Stimulated activated CD8-positive, alpha-beta memory T cell treated with anti-CD3 and anti-CD28 coated beads, Interleukin-2, amount 100 ng/mL, for 1 hour (primary cell): ENCODE measurements at places on chromosomes 2 and 18.

DNA sequence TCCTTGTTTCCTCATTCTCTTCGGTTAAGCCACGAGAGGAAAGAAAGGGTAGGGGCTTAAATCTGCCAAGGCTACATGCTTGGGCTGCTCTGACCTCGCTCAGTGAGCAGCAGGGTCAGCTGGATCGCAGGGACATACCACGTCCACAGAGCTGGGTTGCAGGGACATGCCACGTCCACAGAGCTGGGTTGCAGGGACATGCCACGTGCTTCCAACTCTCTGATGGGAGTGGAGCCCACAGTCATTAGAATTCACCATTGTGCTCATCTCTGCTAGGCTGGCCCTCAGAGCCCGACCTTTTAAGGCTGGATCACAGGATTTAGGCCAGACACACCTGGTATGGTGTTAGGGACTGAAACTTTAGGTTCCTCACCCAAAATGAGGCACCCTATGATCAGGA, 107.4 kb upstream of the SEC11C start:
- DNase-seq = no peak

- DNase-seq = no peak
Observed at GRCh38 chr2:176733698-176734430, 464.6 kb downstream of the MTX2 start.

DNA sequence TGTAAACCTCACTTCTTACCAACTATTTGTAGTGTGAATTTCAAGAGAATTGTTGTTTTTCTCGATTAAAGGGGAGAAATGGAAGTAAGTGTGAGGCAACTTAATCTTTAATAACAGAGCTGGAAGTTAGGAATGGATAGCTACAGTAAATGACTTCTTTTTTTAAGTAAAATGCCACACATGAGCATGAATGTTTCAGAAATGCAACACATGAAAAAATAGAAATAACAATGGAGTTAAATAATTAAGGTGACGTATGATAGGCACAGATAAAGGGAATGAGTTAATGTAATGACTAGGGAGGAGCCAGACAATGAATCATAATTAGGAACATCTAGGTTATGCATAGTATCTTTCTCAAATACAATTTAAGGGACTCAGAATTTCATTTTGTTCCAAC, 3.4 kb downstream of the REL start:
- no peak for DNase-seq

DNA sequence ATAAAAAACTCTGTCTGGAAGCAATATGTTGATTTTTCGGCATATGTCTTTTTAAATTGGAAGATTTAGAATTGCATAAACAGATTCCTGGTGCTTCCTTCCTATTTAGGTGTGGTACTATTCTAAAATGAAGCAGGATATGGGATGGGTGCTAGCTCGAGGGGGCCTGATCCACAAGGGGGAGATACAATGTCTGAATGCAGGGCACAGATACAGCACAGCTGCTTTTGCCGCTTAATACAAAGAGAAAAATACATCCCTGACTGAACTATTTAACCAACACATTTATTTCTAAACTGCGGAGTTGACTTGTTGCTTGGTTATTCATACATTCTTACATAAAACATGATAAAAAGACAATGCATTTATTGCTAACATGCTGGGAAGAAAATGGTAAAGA, 169.1 kb downstream of the TMEFF2 start:
- no peak for DNase-seq

DNA sequence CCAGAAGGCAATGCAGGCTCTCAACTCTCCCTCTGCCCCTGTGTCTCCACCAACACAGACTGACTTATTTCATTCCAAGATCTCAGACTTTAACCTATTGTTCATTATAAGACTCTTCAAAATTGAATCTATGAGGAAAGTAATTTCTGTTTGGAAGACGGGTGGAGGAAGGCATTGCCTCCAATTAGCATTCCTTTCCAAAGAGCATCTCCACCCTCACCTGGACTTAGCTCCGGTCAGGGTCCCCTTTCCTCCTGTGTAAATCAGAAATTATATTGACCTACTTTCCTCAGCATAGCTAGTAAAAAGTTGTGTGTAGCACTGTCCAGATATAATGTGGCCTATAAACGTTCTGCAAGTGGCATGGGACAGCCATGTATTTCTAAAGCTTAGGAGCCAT, 230.4 kb upstream of the ACVR2A start:
- no peak for DNase-seq

GRCh38 chr18:64032312-64032711, 62.4 kb downstream of the SERPINB8 start:
- DNase-seq = no peak

DNA sequence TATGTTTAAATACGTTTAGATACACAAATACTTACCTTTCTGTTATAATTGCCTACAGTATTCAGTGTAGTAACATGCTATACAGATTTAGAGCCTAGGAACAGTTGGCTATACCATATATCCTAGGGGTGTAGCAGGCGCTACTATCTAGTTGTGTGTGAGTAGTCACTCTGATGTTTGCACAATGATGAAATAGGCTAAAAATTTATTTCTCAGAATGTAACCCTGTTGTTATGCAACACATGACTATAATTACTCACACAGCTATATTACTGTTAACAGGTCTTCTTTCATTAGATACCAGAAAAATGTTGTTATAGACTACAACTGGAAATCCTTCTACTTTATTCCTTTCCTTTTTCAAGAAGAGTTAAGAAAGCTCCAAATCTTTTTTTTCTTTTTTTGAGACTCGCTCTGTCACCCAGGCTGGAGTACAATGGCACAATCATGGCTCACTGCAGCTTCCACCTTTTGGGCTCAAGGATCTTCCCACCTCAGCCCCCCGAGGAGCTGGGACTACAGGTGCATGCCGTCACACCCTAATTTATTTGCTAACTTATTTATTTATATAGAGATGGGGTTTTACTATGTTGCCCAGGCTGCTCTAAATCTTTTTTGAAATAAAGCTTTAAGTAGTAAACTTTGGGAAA, 48.5 kb downstream of the C2orf74 start:
- no peak for DNase-seq
